ENCODE measurements at places on chromosomes 3 and 15.

DNA sequence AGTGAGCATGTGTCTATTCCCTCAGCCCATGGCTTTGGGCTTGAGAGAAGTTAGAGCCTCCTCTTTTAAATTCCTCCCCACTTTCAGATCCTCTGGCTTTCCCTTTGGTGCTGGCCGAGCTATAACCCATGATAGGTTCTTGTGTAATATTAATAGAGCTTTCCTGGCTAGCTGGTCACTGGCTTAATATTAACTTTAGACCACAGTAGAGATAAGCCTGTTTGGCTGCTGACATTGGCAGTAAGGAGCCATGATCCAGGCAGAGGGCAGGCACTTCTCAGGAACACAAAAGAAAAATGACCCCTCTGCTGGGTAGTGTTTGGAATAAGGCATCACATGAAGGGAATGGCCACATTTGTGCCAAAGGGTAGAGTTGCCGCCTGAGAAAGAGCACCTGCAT, 65.4 kb upstream of the UMPS start:
- no peak for DNase-seq

DNA sequence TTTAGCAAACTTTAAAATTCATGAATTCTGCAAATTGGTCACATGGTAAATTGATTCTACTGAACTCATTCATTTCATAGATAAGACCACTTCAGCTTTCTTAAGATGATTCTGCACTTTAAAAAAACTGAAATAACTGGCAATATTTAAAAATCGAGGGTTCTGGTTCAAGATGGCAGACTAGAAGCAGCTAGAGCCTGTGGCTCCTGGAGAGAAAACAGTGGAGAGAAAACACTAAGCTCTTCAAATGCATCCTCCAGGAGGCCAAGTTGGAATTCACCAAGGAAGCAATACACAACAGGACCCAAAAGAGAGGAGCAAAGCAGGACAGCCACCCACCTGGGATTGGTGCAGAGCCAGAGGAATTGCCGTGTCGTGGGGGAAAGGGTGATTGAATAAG, 132.1 kb downstream of the SPATA16 start:
- no peak for DNase-seq

DNA sequence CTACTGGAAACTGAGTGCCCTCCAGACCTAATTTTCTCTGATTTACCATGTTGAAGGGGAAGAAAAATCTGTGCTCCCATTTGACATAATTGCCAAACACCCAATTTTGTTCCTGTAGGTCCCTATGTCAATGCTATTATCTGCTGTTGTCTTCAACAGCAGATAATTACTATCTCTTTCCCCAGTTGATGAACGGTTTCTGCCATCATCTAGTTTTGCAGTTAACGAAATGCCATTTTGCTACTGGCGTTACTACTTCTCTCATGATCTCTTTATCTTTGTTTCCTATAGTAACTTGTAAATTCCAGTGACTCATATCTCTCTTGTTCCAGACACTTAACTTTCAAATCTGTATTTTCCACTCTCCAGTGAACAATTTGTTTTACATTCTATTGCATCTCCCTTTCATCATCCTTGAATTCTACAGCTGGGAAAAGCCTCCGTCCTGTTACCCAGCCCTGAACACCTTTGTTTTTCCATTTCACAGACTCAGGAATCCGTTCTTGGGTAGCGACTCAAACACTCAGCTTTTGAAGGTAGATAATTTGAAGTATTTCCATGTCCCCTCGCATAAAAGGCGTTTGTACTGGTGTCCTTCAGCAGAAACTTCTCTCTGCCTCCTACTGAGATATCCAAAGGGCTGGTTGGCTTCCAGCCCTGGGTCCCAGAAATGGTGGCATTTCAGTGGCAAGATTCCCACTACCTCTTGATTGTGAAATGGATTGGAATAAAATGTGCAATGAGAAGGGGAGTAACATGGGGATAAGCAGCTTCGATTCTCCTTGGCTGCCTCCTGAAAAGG, 111.7 kb downstream of the FOXB1 start:
- DNase-seq: no peak

DNA sequence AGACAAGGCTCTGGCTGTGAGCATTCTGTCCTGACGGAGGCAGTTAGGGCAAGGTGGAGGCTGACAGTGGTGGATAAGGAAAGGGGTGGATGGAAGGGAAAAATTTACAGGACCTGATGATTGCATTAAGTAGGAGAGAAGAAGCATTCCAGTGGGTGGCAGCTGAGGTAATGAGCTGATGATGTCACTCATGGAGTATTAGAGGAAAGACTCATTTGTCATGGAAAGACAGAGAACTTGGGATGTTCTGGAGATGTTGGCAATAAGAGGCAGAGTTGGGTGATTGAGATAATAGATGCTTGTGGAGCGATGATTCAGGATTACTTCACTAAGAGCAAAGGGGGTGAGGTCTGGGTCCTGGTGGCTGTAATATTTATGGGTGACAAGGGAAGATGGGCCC, 63.6 kb upstream of the SCN5A start:
- DNase-seq: no peak

GRCh38 chr15:61687124-61687523, 373.1 kb downstream of the VPS13C start:
- no peak for DNase-seq

DNA sequence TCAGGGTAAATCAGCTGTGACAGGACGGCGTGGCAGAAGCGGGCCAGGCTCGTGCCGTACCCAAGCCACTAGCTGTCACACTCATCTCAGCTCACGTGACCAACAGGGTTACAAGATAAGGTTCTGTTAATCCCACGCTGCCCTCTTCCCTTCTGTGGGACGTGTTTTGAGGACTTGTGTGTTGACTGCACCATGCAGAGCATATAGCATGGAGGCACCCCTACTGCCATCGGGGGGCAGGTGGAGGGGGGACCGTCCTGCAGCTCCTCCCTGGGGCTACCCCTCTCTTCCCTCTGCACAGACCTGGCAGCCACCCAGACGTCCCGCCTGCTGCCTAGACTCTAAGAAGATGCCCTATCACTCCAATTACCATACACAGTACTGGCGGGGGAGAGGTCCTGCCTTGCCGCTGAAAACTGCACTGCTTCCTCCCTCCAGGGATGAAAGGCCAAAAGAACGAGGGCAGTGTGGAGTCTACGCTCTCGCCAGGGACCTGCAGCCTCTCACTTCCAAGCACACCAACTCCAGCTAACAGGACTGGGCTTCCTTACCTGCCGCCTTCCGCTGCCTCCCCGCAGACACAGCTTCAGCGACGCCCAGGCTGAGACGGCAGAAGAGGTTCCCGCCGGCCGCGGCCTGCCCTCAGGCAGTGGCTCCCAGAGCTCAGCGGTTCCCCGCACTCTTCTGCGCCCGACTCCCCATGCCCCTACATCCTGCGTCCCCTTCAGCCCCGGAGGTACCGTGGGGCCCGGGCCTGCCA, at the start of gene TNK2:
TSS of gene TNK2 (minus strand) at position 618 of the 760 bp plus-strand sequence. CDS start 19,963 bp downstream, outside the sequence.
- DNase-seq: peak; percentile 33

DNA sequence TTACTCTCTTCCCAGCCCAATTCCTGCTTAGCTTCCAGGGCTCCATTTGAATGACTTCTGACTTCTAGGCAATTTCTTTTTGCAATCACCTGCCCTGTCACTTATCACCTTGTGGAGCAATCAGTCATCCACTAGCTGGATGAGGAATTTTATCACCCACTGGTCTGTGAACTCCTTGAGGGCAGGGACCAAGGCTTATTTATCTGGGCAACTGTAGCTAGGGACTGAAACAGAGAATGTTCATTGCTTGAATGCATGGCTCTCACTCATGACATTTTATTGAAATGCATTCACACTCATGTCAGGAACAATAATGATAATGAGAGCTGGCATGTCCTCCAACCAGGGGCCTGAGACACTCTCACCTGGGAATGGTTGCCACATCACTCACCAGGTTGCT, 15.5 kb downstream of the TNFAIP8L3 start:
- no peak for DNase-seq

DNA sequence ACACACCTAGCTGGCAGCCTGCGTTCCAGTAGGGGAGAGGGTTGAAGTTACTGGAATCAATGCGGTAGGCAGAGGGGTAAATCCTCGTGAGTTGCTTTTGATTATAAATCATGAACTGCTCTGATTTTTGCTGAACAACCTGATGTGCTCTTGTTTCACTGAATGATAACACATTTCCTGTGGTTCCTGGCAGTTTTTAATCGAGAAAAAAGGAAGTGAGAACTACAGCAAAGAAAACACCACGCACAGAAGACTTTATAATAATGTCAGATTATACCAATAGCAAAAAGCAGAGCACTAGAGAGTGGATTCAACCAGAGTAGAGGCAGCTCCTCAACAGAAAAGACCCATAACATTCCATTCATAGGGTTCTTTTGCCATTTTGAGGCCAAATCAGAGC, 200.8 kb upstream of the STRIT1 start:
- no peak for DNase-seq

GRCh38 chr15:75646112-75646943, 1.4 kb upstream of the SNX33 start:
- no peak for DNase-seq

GRCh38 chr3:13104511-13104910, 31.3 kb upstream of the IQSEC1 start:
- DNase-seq: no peak

GRCh38 chr3:72298201-72299152, 513.5 kb upstream of the PROK2 start:
- no peak for DNase-seq

- no peak for DNase-seq
Observed at GRCh38 chr3:71208211-71209095, 375.1 kb downstream of the FOXP1 start.

DNA sequence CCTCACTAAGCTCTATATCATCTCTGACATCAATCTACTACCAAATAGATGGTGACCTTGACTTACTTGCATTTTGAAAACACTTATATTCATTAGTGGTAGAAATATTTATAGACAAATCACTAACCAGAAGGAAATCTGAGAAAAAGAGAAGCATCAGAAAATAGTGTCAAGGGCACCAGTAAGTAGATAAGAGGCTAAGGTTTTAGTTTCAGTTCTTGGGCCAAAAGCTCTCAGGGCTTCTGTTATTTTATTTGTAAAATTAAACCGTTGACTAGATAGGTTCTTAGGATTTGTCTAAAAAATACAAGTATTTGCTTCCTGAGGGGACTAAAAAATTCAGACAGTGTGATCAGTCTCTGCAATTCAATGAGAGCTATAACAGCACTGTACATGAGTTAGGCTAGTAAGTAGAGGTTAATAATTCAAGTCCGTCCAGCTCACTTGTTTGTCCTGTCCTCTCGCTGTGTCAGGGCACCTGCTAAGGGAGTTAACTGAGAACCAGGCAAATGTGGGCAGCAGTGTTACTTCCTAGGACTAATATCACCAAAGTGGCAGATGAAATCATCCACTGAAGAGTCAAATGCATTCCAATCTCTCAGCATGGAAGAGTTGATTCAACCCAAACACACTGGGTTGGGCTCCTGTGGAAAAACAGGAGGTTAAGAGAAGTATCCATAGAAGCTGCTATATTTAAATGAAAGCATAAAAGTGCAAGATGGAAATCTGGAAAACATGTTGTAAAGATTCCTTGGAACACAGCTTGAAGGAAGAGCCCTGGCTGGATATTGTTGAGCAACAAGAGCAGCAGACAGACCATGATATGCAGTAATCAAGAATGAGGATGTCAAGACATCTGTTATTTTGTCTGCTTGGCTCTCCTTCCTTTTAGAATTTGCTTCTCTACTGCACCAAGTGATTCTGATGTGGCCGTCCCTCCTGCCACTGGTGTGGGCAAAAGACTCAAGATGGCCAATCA, 134.9 kb upstream of the ZBTB20 start:
- no peak for DNase-seq

- DNase-seq: no peak
Observed at GRCh38 chr3:188084752-188085583, 69.0 kb upstream of the LPP start.

GRCh38 chr3:53111822-53112221, 18.4 kb downstream of the RFT1 start:
- DNase-seq: no peak

DNA sequence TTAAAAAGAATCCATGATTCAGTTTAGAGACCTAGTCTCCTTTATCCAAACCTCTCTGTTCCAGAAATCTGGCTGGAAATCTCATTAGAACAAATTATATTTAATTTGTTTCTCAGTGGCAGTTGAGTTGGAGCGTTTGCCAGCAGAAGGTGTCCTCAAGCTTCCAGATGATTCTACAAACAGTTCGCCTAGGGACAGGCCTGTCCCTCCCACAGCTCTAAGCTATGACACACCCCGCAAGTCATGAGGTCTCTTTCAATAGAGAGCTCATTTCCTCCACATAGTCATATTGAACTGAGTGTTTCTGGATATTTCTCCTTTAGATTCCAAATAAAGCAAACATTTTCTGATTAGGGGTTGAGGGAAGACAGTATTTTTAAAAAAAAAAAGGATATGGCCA, 230.3 kb downstream of the ATP8B4 start:
- no peak for DNase-seq

DNA sequence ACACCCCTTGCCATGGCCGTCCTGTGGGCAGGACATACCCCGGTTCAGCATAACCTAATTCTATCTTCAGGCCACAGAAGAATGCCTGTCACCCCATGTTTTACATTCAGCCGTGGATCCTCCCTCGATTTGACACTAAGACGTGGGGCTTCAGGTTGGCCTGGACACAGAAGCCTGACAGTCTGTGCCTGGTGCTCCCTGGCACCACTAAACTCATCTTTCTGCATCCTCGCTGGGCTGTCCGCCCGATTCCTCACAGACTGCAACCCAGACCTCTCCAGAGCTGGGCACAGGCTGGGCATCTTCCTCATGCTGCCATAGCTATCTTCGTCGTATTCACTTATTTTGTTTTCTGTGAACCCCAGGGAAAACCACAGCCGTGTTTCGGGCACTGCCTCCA, 117.8 kb upstream of the IQSEC1 start:
- DNase-seq: no peak

- no peak for DNase-seq
Observed at GRCh38 chr15:85688711-85689110, 106.0 kb downstream of the KLHL25 start.

- DNase-seq: no peak
Observed at GRCh38 chr15:89335298-89336041, 846 bp upstream of the POLG start.

- DNase-seq: no peak
Observed at GRCh38 chr15:97915261-97915660, 45.2 kb upstream of the ARRDC4 start.

DNA sequence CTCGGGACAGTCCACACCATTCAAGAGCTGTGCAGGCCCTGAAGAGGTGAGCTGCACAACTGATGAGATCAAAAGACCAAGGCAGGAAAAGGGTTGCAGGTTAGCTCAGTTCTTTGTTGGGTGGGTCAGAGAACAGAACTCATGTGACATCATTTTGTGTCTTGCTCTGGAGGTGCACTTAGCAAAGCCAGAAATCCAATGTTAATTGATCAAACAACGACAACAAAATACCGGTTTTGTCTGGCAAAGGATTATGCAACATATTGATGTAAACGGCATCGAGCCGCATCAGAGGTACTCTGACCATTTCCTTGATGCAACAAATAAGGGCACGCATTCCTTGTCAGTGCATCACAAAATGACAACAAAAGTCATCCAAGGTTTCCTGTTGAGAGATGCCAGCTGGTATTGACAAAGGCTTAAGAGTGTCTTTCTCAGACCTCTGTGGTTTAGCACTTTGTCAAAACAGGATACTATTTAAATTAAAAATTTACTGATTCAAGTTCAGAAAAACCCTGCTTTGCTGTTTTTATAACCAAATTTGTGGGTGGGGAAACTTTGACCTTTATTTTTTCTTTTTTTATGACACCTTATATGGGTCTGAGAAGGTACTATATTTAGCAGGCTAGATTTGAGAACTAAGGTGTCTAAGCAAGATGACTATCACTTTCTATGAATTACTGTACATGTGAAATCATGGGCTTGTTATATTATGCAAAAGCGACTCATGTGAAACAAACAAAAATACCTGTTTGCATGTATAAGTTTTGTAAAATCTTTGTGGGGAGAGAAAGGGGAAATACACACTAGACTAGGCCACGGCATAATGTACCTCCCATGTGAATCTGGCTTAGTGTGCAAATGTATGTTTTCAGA, 496.1 kb downstream of the FOXP1 start:
- no peak for DNase-seq

Measured in stimulated activated CD8-positive, alpha-beta memory T cell treated with anti-CD3 and anti-CD28 coated beads, Interleukin-2, amount 100 ng/mL, for 48 hours (primary cell).